Testis (tissue), 5 donors: ENCODE measurements at places on chromosomes 4 and X.

GRCh38 chrX:100685997-100686305 is 42.0 kb downstream of the SRPX2 start:
- DNase-seq: no peak

DNA sequence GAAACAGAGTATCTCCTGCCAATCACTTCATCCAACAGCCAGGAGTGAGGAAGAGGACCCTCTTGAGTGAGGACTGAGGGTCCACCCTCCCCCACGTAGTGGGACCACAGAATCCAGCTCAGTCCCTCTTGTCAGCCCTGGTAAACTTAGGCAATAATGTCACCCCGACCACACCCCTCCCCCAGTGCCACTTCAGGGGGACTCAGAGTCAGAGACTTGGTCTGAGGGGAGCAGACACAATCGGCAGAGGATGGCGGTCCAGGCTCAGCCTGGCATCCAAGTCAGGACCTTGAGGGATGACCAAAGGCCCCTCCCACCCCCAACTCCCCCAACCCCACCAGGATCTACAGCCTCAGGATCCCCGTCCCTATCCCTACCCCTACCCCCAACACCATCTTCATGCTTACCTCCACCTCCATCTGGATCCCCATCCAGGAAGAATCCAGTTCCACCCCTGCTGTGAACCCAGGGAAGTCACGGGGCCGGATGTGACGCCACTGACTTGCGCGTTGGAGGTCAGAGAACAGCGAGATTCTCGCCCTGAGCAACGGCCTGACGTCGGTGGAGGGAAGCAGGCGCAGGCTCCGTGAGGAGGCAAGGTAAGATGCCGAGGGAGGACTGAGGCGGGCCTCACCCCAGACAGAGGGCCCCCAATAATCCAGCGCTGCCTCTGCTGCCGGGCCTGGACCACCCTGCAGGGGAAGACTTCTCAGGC is at the start of the genes CSAG1 and MAGEA12:
Gene CSAG1, minus strand, starts transcription at position 461 of the 715 bp plus-strand sequence. CDS start 1,261 bp downstream, outside the sequence.
Gene MAGEA12, plus strand, starts transcription at position 497 of the 715 bp plus-strand sequence. CDS start 2,405 bp downstream, outside the sequence.
- DNase-seq: peak; percentile 57

DNA sequence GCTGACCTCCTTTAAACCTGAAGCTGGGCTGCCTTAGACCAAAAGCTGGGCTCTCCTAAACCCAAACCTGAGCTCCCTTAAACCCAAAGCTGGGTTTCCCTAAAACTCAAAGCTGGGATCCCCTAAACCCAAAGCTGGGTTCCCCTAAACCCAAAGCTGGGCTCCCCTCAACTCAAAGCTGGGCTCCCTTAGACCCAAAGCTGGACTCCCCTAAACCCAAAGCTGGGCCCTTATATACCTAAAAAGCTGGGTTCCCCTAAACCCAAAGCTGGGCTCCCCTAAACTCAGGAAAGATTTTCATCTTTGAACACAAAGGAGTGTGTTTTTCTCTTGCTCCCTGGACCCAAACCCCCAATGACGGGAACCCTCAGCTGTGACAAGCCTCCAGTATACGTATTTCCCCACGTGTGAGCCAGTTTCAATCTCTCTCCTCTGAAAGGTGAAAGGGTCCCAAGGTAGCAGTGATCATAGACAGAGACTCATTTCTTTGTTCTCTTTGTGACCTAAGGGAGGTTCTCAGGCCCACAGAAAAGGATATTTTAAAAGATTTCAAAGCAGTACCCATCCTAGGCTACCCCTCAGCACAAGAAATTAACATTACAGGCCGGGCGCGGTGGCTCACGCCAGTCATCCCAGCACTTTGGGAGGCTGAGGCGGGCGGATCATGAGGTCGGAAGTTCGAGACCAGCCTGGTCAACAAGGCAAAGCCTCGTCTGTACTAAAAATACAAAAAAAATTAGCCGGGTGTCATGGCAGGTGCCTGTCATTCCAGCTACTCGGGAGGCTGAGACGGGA is 31.3 kb upstream of the ASMTL start:
- no peak for DNase-seq

GRCh38 chr4:53478671-53479456 is 101.4 kb downstream of the FIP1L1 start:
- no peak for DNase-seq

GRCh38 chrX:109600237-109600651 is 24.7 kb downstream of the KCNE5 start:
- peak; percentile 23 for DNase-seq

DNA sequence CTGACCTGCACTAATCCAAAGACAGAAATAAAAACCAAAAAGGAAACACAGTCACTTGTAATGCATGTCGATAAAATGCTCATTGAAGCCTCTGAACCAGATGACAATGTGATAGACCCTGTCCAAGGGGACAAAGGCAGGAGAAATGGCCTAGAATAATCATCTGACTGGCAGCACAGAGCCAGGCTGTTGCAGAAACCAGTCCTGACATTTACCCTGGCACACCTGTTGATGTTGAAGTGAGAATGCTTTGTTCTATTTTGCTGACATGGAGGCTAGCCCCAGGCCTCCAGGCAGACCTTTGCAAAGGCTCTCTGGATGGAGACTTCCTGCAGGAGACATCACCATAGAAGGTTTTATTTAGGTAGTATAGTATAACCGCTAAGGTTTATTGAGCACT is 41.0 kb downstream of the TFDP3 start:
- no peak for DNase-seq

DNA sequence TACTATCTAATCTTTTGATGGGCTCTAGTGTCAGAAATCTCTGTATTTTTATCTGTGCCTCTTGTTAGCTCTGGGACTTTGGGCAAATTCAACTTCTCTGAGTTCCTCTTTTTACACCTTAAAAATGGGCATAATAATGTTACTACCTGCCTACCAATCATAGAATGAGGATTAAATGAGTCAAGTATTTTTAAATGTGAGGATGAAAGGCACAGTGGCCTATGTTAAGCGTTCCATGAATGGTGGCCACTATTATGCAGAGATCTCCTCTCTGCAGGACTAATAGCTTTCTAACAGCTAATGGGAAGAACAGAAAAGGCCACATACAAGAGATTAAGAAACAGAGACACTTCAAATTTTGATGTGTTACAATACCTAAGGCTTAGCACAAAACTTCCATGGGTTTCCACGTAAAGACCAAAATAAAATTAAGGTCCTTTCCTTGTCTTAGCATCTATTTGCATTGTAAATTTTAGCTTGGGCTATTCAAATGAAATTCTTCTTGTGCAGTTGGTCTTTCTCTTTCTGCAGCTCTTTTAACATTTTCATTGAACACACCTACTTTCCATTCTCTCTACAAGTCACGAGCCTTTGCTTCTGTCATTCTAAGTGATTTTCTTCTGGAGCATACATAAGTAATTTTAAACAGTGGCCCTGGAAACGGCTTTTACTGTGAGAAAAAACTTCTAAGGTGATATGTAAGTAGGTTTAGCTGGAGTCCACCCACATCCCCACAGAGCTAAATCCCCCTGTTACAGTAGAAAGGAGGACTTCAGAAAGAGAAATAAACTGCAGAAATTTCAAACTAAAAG is 117.9 kb upstream of the MED14 start:
- no peak for DNase-seq

DNA sequence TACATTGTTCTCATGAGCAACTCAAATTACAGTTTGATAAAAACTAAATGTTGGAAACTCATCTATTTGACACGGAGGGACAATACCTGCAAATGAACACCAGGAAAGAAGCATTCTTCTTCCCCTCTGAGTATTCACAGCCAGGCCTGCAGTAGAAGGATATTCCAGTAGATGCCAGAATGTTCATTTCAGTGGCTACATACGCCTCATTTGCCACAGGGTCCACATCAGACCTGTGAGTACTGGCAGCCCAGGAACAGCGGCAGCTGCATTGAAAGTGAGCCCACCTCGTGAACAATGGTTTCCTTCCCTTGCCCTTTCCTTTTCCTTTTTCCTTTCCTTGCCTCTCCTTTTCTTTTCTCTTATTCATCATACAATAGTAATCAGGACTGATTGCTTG is 81.1 kb upstream of the NEIL3 start:
- DNase-seq: no peak

DNA sequence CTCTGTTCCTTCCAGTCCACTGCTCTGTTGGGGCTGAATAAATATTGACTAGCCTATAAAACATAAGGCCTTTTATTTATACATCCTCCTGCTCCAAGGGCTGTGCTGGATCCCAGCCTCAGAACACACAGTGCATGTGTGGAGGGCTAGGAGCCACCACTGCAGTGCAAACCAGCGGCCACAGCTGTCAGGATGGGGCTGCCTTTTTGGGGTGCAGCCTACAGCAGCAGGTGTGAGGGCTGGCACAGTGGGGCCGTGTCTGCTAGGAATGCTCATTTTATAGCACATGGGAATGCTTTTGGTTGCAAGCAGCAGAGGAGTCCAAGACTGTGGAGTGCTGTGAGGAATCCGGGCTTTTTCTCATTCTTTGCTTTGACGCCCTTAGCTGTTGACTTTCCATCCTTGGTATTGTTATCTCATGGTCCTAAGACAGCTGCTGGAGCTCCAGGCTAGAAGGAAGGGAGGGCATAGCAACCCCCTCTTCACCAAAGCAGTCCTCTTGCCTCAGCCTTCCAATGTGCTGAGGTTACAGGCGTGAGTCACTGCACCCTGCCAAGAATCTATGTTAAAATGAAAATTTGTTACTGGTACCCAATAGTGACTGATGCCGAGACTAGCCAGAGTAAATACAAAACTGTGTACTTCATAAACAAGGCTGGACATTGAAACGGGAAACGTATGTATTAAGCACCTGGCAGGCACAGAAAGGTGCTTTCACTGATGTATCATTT is 334.3 kb upstream of the GATB start:
- DNase-seq: no peak
